ENCODE measurements at places on chromosomes 2 and 18.

- no peak overlapping the region for H3K27ac ChIP-seq
- H3K27me3 ChIP-seq, result no peaks in the 10 kb centered on the region
- no peak for DNase-seq
Observed at GRCh38 chr18:23316988-23317387, 136.1 kb upstream of the RIOK3 start.

DNA sequence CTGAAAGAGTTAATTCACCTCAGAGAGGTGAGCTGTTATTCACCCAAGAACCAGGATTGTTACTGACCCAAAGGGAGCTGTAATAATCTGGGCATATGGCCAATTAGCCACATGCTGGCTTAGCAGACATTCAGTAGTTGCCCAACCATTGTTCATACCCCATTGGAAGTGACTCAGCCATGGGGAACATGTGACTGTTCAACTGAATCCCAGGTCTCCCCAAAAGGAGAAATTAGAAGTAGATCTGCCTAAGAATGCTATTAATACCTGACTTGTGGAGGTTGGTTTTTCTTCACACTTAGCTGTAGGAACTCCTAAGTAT is 272.6 kb upstream of the UBE2E3 start:
- no peak overlapping the region for H3K4me3 ChIP-seq
- H3K36me3 ChIP-seq, result no peaks in the 10 kb centered on the region
- H3K27ac ChIP-seq, result no peak overlapping the region

GRCh38 chr18:79405781-79406575 is 10.2 kb downstream of the NFATC1 start:
- H3K27me3 ChIP-seq, result no peaks in the 10 kb centered on the region
- H3K36me3 ChIP-seq, result peaks cover 50% of the 10 kb centered on the region
- peak; percentile 83 for DNase-seq
- H3K4me1 ChIP-seq, result peaks cover 67% of the 10 kb centered on the region
- H3K27ac ChIP-seq, result peak overlapping the region; percentile 95
- peak overlapping the region; percentile 85 for H3K4me3 ChIP-seq

DNA sequence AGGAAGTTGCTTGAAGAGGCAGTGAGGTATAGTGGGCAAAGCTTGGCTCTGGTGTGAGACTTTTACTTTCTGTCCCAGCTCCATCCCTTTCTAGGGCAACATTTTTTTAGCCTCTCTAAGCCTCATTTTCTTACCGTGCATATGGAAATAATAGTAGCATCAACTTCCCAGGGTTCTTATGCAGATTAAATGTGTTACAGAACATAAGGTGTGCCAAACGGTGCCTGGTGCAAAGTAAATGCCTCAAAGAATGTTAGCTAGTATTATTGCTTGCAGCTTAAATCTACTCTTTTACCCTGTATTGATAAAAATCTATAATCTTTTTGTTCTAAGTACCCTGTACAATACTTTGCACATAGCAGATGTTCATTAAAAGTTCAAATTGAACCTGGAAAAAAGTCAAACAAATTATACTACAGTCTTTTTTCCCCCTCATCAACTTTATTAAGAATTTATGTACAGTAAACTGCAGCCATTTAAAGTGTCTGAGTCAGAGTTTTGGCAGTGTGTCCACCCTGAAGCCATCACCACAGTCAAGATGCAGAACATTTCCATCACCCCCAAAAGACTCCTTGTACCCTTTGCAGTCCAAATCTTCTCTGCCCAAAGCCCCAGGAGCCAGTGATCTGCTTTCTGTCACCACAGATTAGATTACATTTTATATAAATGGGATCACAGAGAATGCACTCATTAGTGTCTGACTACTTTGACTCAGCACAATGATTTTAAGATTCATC is 10.6 kb downstream of the MAPRE2 start:
- no peak overlapping the region for H3K27ac ChIP-seq
- H3K4me1 ChIP-seq, result peaks cover 72% of the 10 kb centered on the region
- no peak for DNase-seq
- peaks cover 22% of the 10 kb centered on the region for H3K36me3 ChIP-seq
- H3K27me3 ChIP-seq, result no peaks in the 10 kb centered on the region

GRCh38 chr2:27296481-27296880 is 11.8 kb downstream of the UCN start:
- no peak for DNase-seq
- H3K27ac ChIP-seq, result no peak overlapping the region
- H3K27me3 ChIP-seq, result peaks cover 32% of the 10 kb centered on the region
- no peaks in the 10 kb centered on the region for H3K4me1 ChIP-seq
- H3K4me3 ChIP-seq, result no peak overlapping the region

- peak overlapping the region; percentile 83 for H3K27ac ChIP-seq
- peaks cover 6% of the 10 kb centered on the region for H3K36me3 ChIP-seq
- H3K27me3 ChIP-seq, result no peaks in the 10 kb centered on the region
- no peak for DNase-seq
Observed at GRCh38 chr2:108629417-108629816, 89.9 kb upstream of the RANBP2 start.

DNA sequence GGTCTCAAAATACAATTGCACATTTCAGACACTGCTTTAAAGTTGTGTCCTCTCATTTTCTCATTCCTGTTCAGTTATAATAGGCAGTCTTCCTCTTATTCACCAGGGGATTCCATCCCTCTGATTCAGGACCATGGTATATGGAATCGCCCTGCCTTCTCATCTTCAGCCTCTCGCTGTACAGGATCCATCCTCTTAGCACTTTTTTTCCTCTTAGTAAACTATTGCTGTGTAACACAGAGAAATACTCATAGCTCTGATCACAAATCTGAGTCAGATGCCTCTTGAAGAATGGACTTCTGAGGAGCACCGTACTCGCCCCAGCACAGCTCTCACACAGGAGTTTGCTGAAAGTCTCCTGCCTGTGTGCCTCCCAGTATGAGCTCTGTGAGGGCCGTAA is 11.3 kb downstream of the RMP24 start:
- no peak for DNase-seq
- peaks cover 71% of the 10 kb centered on the region for H3K36me3 ChIP-seq
- no peak overlapping the region for H3K27ac ChIP-seq
- no peaks in the 10 kb centered on the region for H3K27me3 ChIP-seq

DNA sequence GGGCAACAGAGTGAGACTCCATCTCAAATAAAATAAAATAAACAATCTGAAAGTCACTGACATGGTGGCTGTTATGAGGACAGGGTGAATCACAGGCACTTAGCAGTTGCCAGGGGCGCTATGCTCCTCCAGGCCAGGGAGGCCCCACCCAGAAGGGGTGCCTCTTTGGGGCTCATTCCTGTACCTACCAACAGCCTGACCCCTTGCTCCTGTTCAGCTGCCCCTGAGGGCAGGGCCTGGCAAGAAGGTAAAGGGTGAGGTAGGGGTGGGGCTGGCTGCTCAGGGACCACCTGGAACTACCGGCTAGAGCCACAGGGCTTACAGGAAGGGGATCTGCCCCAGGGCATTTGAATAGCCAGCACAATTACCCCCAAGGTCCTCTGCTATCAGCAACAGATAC is 60.3 kb downstream of the INPP5D start:
- H3K4me3 ChIP-seq, result no peak overlapping the region
- DNase-seq, result peak; percentile 28

DNA sequence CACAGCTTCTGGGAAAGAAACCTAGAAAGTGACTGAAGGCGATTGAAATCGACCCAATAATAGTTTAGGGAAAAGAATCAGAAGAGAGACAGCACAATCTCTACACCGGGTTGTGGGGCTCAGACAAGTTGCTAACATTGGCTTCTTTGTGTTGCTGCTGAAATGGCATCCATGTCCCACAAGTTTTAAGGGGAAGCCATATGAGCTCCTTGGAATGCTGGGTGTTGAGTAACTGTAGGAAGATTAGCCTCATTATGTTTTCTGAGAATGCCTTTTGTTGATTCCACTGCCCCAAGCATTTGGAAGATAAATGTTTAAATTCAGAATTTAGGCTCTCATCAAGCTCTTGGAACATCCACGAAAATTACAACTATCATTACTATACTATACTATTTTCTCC is 73.4 kb upstream of the NEUROD1 start:
- H3K27me3 ChIP-seq, result peaks cover 44% of the 10 kb centered on the region
- no peak overlapping the region for H3K27ac ChIP-seq
- no peak overlapping the region for H3K4me3 ChIP-seq
- no peaks in the 10 kb centered on the region for H3K4me1 ChIP-seq

GRCh38 chr2:231648579-231649174 is 56.0 kb downstream of the TEX44 start:
- H3K27ac ChIP-seq, result no peak overlapping the region
- no peaks in the 10 kb centered on the region for H3K36me3 ChIP-seq
- H3K4me3 ChIP-seq, result no peak overlapping the region
- H3K4me1 ChIP-seq, result peaks cover 2% of the 10 kb centered on the region
- H3K27me3 ChIP-seq, result no peaks in the 10 kb centered on the region

DNA sequence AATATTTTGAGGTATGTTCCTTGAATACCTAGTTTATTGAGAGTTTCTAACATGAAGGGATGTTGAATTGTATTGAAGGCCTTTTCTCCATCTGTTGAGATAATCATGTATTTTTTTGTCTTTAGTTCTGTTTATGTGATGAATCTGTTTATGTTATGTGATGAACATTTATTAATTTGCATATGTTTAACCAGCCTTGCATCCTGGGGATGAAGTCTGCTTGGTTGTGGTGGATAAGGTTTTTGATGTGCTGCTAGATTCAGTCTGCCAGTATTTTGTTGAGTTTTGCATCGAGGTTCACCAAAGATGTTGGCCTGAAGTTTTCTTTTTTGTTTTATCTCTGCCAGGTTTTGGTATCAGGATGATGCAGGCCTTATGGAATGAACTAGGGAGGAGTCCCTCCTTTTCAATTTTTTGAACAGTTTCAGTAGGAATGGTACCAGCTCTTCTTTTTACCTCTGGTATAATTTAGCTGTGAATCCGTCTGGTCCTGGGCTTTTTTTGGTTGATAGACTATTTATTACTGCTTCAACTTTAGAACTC is 71.9 kb downstream of the EPC2 start:
- H3K27ac ChIP-seq, result no peak overlapping the region
- peaks cover 88% of the 10 kb centered on the region for H3K4me1 ChIP-seq
- H3K36me3 ChIP-seq, result peaks cover 71% of the 10 kb centered on the region

- peak; percentile 35 for DNase-seq
- peaks cover 43% of the 10 kb centered on the region for H3K4me1 ChIP-seq
- H3K36me3 ChIP-seq, result no peaks in the 10 kb centered on the region
Observed at GRCh38 chr2:101516823-101517690, 42.1 kb upstream of the RFX8 start.
